ENCODE measurements at places on chromosomes 7 and 10.

DNA sequence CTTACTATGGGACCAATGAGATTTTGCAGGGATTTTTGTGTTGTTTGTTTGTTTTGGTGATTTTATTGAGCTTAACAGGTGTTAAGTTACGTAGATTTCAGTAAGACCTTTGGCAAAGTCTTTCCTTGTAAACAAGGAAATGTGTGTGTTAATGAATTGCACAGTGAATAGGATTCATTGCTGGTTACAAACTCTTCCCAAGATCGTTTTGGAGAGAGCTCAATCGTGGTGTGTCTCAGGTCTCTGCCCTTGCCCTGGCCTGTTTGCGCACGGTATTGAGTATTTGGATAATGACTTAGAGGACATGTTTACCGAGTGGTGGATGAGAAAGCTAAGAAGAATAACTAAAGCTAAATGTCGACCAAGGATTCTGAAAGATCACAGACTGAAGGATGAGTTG is 41.9 kb downstream of the PRPF18 start:
- DNase-seq = no peak

- DNase-seq = no peak
These were observed 7.5 kb downstream of the AGK start for GRCh38 chr7:141558544-141559183.

GRCh38 chr7:111029574-111030251 is 61.2 kb upstream of the LRRN3 start:
- DNase-seq = peak; percentile 68

- DNase-seq = no peak
These were observed 474.4 kb upstream of the GALNT17 start for GRCh38 chr7:70657571-70657970.

- DNase-seq = no peak
These were observed 45.5 kb downstream of the GTF2IRD1 start for GRCh38 chr7:74498996-74499834.

- DNase-seq = no peak
These were observed 40.0 kb downstream of the ZCCHC24 start for GRCh38 chr10:79405221-79405994.

DNA sequence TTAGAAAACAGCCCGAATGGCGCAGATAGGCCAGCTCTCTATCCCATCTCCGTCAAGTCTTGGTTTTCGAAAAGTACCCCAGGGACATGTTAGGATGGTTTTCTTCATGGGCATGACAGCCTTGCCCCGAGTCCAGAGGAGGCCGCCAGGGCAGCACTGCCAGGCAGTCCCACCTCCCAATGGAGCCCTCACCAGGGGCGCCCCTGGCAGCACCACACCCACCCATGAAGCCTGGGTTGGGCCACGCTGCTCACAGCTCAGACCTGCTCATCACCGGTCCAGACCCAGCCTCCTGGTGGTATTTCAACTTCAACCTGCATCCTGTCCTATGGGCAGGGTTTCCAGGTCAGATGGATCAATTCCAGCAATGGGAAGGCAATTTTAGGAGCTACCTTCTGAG is 53.3 kb downstream of the TCERG1L start:
- no peak for DNase-seq

GRCh38 chr10:86648704-86649427 is 5.5 kb upstream of the OPN4 start:
- no peak for DNase-seq

GRCh38 chr10:16987976-16988610 is 141.5 kb downstream of the CUBN start:
- no peak for DNase-seq

DNA sequence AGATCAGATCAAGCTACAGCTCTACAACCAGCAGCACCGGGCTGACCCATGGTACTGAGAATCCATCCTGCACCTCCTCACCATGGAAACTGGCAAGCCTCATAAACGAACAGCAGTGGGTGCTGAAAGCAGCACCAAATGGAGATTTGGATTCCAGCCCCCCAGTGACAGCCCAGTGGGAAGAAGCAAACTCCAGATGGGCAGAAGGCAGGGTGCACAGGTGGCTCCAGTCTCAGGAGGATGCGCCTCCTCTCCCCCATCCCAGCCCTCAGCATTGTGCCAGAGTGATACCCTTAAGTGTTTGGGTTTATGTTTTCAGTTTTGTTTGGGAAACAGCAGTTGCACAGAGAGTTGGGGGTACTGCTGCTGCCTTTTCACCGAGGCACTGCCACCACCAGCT is 20.6 kb upstream of the SMO start:
- DNase-seq = no peak

GRCh38 chr7:104643587-104644217 is 315.3 kb downstream of the LHFPL3 start:
- no peak for DNase-seq

DNA sequence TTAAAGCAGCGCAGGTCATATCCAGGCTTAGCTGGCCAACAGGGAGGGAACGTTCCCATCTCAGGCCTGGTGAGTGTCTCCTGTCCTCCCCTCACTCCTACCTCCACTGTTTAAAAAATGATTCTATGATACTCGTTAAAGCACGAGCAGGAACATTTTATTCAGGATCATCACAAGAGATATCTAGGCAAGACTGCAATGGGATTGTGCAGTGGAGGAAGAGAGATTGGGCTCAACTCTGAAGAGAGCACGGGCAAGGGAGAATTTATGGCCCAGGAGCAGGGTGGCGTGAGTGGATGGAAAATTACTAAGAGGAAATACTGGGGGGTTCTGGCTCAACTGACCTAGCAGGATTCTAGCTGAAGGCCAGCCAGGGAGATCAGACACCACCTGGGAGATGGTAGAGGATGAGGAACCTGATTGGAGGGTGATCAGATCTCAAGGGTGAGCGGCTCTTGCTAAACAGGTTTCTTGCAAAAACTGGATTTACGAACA is 9.0 kb upstream of the HSPB1 start:
- DNase-seq = no peak

GRCh38 chr10:24826009-24826408 is 102.3 kb upstream of the ARHGAP21 start:
- DNase-seq = peak; percentile 33

DNA sequence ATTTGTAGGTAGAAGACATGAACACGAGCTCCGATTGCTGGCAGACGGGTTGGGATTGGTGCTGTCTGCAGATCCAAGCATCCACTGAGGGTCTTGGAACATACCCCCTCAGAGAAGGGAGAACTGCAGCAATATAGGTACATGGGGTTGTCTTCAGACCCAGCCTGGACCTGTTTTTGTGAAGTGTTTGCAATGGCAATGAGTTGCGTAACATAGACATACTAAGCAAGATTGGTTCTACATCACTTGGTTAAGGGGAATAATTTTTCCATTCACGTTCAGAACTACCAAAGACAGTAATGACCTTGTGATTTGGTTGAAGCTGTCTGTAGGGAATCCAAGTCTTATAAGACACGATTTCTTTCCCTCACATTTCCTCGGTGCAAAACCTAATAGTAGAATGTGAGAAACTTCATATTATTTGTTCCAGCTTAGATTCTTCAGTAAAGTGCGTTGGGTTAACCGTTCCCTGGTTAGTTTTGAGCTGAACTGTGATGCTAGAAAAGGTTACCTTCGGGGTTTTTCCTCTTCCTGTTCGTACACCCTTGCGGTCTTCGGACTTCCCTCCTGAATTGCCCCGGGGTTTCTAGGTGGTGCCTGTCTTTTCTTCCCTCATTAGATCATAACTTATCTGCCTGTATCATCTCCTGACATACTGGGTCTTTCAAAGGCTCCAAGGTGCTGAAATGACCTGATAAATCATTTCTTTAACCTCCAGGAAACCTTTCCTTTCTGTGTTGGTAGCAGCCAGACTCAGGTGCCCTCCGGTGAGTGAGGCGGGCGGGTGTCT is 14.4 kb downstream of the PROSER2 start:
- DNase-seq = no peak

DNA sequence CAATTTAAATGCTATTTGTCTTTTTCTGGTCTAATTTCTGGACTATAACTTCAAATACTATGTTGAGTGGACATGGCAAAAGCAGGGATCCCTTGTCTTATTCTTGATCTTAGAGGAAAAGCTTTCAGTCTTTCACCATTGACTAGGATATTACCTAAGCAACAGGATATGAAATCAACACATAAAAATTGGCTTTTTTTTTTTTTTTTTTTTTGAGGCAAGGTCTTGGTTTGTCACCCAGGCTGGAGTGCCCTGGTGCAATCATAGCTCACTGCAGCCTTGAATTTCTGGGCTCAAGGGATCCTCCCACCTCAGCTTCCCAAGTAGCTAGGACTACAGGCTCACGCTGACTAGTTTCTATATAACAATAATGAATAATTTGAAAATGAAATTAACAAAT is 90.8 kb downstream of the JMJD1C start:
- no peak for DNase-seq

DNA sequence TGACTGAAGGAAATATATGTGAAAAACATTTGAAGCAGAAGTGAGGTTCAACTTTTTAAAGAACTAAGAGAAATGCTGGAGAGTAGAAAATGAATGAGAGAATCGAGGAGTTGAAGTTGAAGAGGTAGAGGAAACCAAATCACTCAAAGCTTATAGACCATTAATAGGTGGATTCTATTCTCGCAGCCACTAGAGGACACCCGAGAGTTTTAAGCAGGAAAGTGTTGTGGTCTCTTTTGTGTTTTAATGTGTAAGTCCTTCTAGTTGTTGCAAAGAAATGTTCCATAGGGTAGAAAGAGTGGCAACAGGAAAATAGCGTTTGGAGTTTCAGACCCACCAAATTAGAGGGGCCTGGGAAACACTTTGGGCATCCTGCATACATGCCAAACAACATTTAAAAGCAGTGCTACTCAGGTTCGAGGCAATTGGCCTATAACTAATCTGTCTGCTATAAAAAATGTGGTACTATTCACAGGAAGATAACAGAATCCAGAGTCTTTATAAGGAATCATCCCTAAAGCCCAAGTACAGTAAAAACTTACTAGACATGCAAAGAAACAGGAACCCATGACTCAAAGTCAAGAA is 75.3 kb upstream of the TAS2R16 start:
- no peak for DNase-seq

- no peak for DNase-seq
These were observed 261.4 kb downstream of the GRID1 start for GRCh38 chr10:86105181-86105580.

DNA sequence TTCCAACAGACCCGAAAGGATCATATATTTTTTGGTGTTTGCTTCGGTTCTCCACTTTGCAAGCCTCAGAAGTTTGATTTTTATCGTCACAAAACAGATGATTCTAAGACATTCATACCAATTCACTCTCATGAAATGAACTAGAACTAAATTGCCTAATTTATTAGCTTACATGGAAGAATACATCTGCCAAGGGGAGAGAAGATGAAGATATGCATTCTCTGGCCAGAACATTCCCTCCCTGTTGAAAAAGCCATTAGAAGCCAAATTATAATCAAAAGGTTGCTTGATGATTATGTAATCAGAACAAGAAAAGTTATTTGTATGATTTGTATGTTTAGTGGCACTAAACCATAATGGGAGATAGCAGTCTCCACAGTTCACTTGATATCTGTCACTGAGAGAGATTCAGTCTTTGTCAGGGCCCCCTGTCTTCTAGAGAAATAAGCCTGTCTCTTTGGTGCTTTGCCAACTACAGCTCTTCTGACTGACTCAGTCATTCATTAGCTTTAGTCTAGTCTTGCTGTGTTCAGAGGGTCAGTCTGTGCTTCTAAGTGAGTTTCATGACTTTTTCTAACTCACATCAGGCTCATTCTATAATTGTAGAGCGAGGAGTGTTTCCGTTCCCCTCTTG is 95.3 kb upstream of the GNAI1 start:
- DNase-seq = no peak

- no peak for DNase-seq
These were observed 528.0 kb downstream of the NRG3 start for GRCh38 chr10:82402906-82403401.

GRCh38 chr10:33861016-33861704 is 526.7 kb upstream of the NRP1 start:
- DNase-seq = no peak

- no peak for DNase-seq
These were observed 22.4 kb upstream of the PWWP2B start for GRCh38 chr10:132374612-132375011.

GRCh38 chr7:141563956-141564623 is 12.9 kb downstream of the AGK start:
- DNase-seq = no peak

GRCh38 chr10:43430926-43431663 is 5.8 kb upstream of the ZNF487 start:
- no peak for DNase-seq

DNA sequence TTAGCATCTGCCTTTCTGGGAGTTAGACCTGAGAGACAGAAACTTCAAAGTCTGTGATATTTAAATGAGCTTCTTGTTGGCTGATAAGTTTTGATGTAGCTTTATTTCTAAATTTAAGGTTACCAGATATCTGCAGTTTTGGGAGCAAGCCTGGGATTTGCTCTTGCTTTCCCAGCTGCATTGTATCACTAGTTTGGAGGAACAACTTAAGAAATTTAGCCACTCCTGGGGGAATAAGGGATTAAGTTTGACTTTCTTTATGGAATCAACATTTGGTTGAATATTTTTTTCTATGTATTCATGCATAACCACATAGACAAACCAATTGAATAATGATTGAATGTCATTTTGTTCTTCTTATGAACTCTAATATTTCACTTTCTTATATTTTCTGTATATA is 178.6 kb downstream of the POLR1F start:
- DNase-seq = no peak

DNA sequence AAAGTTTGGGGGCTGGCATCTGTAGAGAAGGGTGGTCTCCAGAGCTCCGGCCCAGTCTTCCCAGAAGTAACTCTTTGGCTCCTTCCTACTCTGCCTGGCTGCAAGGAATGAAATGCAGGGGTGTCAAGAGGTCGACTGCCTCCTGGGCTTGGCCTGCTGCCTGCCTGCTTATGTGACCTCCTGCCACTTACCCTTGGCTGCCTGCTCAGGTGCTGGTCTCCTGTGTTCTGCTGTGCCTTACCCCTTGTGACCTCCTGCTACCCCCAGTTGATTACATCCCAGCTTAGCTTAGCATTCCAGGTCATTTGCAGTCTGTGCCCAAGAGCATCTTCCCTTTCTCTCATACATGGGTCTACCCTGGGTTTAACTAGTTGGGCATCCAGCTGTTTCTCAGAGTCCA is 180.2 kb downstream of the PTPN20 start:
- no peak for DNase-seq

DNA sequence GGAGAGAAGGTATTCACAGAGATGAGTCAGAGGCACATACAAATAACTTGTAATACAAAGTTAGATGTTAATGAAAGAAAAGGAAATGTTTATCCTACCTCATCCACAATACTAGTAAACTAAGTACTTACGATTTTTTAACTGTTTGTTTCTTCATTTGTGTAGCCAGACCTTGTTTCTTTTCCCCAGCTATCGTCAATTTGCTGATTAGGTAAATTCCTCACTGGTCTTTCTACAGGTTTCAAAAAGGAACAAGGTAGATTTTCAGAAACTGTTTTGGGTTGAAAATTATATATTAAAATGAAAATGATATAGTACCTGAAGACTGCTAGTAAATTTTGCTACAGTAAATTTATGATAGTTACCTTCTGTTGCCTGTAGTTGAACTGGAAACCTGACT is 56.6 kb downstream of the PON1 start:
- no peak for DNase-seq

DNA sequence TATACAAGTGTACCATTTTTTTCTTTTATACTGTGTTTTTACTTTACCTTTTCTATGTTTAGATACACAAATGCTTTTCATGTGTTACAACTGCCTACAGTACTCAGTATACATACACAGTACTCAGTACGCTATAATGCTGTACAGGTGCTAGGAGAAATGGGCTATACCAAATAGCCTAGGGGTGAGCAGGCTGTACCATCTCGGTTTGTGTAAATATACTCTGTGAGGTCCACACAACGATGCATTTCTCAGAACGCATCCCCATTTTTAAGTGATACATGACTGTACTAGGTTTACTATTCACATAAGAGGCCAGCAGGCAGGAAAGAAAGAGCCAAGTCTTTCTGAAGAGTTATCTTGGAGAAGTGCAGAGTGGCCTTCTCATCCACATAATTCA is 426.4 kb upstream of the MTPN start:
- no peak for DNase-seq
